RPMI7951 (cell line): ENCODE measurements at places on chromosomes 12 and 14. TPM values are rescaled to one million over a fixed set of nuclear protein-coding genes. Genes with fewer than 3 reads are reported as not detected.
A peak's percentile ranks its signal among the peaks of the same experiment; 100 is the strongest.

Gene C12orf54
- not detected in 2 replicates for total RNA-seq

DNA sequence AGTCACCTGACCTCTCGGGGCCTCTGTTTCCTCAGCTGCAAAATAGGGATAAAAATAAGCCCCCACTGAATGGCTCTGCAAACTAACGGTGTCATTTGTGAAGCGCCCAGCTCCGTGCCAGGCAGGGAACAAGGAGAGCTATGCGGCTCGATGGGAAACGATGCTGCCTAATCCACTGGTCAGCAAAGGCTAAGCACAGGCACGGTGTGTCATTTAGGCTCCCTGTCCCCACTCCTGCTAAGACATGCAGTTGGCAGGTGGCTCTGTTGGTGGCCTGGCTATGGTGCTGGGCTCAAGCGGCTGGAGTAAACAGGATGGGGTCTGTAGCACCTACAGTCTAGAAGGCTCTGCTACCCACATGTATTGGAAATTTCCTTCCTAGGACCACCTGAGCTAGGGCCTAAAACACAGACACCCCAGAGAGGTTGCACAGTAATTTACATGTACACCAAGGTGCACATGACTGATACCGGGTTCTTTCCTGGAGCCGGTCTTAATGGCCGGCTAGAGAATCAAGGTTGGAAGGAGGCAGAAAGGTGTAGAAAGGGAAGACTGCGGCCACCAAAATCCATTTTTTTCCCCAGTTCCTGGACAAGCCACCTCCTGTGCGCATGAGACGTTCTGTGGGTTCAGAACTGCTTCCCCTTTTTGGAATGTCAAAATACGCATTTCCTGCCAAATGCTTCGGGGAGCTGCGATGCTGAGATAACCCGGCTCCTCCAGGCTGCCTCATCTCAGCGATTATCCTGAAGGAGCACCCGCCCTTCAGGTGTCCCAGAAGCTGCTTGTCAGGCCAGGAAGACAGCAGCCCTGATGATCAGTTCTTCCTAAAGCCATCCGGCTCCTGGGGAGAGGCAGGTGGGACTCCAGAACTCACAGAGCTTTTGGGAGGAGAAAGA, 1.0 kb downstream of the CACNA2D4 start:
- no peak for DNase-seq

GRCh38 chr12:118571730-118572129, 195.4 kb downstream of the SUDS3 start:
- no peak for DNase-seq

DNA sequence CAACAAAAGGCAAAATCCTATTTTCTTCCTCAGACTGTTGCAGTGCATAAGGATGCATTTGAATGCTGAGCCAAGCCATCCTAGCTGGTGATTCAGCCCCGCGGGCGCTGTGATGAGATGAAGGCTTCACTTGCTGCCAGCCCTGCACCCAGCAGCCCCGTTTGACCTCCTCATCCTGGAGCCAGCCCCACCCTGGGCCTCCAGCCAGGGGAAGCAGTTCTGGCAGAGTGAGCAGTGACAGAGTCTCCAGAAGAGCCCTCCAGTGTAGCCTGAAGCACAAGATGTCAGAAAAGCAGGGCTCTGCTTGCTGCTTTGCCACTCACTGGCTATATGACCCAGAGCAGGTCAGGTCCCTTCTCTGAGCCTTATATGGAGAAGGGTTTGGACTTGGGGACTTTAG, 96.2 kb upstream of the HSPB8 start:
- DNase-seq, result no peak

- DNase-seq, result peak; percentile 93
These were observed 2.7 kb upstream of the GALNT6 start for GRCh38 chr12:51393676-51394545.
